ENCODE measurements at places on chromosomes 1 and 21.

DNA sequence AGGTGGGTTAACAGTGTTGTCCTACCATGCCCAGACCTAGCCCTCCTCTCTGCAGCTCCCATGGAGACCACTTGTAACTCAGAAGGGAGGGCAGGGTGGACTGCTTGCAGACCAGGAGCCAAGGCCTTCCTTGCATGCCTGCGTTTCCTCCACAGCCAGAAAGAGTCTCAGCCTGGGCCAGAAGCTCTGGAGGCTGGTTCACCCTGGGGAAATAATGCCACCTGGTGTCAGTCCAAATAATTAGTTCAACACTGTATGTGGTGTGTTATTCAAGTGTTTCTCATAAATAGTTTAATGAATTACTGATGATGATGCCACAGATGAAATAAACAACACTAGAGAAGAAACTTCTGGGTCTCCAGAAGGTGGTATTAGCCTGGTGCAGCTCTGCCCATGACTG lies 16.9 kb upstream of the VANGL1 start:
- no peak for DNase-seq

DNA sequence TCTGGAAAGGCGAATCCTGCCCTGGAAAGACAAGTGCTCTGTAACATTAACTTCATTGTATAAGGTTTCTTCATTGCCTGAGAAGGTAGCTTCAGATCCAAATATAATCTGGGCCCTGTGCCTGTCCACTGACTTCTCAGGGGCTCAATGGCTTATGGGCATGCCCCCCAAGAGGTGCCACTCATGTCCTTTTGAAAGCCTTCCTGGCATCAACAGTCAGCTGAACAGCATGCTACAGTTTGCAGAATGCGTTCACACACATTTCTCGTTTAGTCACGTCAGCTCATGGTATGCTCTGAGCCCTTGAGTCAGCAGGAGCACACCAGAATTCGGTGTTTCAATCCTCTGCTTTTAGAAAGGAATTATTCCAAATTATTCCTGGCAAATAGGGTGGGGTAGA lies 23.8 kb downstream of the TMCC2 start:
- no peak for DNase-seq

DNA sequence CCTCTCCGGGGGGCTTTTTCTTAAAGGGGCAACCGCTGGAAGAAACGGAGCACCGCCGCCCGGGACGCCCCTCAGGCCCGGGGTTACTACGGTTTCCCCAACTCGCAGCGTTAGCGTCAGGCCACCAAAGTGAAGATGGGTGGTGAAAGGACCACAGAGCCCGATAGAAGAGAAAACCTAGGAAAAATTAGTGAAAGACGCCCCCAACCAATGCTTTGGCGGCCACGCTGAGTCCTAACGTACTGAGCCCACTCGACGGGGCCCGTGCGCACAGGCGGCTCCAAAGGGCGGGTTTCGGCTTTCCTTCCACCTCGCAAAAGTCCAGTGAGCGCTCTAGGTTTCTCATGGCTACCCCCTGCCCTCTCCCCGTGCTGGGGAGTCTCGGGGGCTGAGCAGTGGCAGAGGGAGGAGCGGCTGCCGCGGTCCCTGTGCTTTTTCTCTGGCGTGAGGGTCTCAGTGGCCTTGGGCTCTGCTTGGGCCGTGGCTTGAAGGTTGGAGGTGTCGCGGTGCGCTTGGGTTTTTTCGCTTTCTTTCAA lies 12.2 kb upstream of the SPEN start:
- DNase-seq: no peak

DNA sequence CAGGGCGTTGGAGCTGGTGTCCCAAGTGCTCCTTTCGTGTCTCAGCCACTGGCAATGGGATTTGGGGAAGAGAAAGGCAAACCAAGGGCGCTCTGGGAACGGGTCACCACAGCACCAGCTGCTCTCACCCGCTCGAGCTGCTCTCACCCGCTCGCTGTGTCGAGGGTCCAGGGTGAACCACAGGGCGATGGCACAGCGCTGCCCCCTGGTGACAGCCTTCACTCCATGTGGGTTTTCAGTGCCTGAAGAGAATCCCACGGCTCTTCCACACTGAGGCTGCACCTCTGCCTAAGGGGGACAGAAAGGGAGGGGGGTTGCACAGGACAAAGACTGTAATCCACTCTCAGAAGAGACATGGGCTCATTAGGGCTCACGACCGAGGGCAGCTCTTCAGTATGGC lies 7.1 kb upstream of the CLDN19 start:
- peak; percentile 25 for DNase-seq

DNA sequence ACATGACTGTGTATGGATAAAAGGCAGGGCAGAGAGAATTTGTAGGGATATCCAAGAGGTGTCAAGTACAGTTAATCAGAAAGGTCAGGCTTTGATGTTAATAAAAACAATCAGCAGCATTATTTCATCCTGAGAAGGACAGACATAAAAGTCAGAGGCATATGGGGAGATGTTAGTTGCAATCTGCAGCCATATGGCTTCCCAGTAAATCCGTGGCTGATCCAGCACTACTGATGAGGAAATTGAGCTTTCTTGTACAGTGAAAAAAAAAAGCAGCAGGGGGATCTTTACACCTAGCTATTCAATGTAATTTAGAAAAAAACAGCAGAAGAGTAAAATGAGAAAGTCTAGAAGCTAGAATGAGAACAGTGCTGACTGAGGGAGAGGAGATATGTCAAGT lies 2.2 kb upstream of the SPRR1B start:
- no peak for DNase-seq

GRCh38 chr1:171206204-171206977 lies 21.3 kb downstream of the FMO2 start:
- DNase-seq: no peak
